ENCODE measurements at places on chromosomes 3 and 15. TPM values are rescaled to one million over a fixed set of nuclear protein-coding genes. Genes with fewer than 3 reads are reported as not detected.

PTPRG gene
- total RNA-seq, result 11.1 TPM

SI gene
- total RNA-seq, result not detected

KLF15 gene
- 3.4 TPM for total RNA-seq

AZI2 gene
- total RNA-seq, result 81.6 TPM

RASA2 gene
- 11.8 TPM for total RNA-seq

DNA sequence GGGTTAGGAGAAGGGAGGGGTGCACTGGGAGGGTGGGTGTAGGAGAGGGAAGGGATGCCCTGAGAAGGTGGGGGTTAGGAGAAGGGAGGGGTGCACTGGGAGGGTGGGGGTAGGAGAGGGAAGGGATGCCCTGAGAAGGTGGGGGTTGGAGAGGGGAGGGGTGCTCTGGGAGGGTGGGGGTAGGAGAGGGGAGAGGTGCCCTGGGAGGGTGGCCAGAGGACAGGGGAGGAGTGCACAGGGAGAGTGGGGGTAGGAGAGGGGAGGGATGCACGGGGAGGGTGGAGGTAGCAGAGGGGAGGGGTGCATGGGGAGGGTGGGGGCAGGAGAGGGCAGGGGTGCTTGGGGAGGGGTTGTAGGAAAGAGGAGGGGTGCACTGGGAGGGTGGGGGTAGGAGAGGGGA is 3.2 kb downstream of the TM4SF19 start:
- no peak for DNase-seq

DNA sequence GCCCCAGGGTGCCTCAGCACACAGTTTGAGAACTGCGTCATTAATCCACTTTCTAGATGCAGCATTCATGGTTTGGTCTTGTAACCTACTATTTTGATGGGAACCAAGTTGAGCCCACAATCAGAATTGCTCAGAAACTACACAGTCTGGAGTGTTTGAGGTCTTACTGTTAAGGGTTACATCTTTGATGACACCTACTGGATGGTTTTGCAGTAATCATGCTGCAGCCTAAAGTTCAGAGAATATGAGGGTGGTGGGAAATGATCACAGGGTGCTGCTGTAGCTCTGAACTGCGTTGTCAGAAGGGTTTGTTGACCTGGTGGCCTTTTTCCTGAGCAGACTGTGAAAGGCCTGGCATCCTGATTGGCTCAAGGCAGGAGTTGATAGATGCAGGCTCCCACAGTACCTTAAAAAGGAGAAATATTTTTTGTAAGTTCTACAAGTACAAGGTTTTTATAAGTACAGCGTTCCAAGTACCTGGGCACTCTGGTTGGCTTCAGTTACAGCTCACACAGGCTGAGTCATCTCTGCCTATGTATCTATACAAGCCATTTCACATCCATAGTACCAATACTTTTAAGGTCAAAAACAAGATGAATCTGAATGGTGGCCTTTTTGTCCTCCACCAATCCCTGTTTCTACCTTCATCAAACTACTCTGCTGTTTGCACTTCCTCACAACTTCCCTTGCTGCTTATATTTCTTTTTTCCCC is 60.5 kb upstream of the ACKR4 start:
- DNase-seq, result peak; percentile 27

- DNase-seq, result peak; percentile 53
These were observed 89.0 kb downstream of the IQSEC1 start for GRCh38 chr3:12984023-12984823.

DNA sequence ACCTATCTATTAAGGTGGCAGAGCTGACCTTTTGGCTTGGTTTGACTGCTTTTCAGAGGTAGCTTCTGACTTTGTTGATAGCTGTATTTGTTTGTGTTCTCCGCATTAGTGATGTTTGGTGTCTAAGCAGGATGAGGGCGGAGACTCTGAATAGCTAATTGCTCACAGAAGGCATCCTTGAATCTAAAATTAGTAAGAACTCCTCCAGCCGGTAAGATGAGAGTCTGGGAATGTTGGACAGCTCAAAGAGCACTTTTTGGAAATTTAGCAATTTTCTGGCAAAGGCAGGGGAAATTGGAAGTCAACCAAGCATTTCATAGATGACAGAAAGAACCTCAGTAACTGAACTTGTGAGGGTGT is 174.1 kb downstream of the KLHL25 start:
- DNase-seq, result peak; percentile 53

DNA sequence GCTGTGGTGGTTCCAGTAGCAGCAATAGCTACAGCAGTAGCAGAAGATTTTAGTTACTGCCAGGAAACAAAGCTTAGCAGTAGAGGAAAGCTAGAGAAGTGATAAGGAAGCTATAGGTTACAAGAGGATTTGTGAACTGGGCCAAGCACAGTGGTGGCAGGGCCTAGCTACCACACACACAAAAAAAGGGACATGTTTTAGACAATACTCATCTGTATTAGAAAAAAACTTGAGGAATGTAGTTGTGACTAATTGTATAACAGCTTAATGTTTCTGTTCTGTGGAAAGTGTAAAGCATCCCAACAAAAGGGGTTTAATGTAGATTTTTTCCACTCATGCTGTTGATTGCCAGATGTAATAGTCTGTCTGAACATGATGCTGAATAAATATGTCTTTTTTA is 29.9 kb upstream of the PFN2 start:
- DNase-seq, result peak; percentile 7

- DNase-seq, result no peak
These were observed 494.3 kb downstream of the SQOR start for GRCh38 chr15:46129145-46129544.

GRCh38 chr15:56763141-56763895 is 30.0 kb upstream of the ZNF280D start:
- no peak for DNase-seq

GRCh38 chr15:85318732-85319076 is 61.7 kb upstream of the AKAP13 start:
- no peak for DNase-seq

GRCh38 chr15:80020731-80021130 is 38.7 kb upstream of the ZFAND6 start:
- no peak for DNase-seq

DNA sequence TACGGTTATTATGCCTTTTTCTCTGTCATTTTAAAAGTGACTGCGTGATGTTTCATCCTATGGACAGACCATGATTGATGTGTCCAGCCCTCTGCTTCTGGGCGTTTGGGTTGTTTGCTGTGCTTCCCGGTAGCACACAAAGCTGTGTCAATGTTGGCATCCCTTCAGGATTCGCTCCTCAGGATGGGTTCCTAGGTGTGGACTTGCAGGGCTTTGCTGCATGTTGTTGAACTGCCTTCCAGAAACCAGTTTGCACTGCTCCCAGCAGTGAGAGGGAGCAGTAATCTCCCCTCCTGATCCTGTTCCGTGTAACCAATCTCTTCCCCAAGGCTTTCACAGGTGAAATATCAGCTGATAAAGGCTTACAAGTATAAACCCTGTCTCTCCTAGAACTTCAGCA is 787 bp downstream of the TRPM1 start:
- no peak for DNase-seq

DNA sequence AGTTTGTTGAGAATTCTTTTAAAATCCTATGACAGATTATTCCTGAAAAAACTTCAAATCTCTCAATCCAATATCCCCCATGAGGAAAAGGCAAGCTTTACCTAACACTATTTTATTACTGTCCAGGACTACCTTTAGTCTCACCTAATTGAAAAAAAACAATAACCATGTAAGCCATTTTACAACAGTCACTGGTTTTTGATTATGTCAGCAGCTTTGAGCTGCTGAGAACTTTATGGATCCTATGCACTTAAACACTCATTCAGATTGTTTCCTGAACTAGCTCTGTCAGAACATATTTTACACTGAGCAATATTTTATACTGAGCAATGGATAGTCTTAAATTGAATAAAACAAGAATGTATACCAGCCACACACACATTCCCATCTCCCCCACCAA is 79.9 kb downstream of the ZBBX start:
- DNase-seq, result no peak

- DNase-seq, result no peak
These were observed 89.5 kb upstream of the MANF start for GRCh38 chr3:51295625-51296024.

- no peak for DNase-seq
These were observed 42.2 kb upstream of the TJP1 start for GRCh38 chr15:29864501-29864900.

- DNase-seq, result no peak
These were observed 208.9 kb upstream of the TPM1 start for GRCh38 chr15:62833646-62834045.

DNA sequence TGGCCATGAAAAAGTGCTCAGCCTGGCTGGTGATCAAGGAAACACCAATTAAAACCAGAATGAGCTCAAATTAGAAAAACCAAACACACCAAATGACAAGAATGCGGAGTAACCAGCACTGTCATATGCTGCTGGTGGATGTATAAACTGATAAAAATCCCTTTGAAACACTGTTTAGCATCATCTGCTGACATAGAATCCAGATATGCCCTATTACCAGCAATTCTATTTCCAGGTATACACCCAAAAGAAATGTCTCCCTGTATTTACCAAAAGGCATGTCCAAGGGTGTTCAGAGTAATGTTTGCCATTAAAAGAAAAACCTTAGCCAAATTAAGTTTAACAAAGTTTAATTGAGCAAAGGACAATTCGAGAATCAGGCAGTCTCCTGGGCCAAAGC is 138.6 kb downstream of the FMN1 start:
- no peak for DNase-seq

DNA sequence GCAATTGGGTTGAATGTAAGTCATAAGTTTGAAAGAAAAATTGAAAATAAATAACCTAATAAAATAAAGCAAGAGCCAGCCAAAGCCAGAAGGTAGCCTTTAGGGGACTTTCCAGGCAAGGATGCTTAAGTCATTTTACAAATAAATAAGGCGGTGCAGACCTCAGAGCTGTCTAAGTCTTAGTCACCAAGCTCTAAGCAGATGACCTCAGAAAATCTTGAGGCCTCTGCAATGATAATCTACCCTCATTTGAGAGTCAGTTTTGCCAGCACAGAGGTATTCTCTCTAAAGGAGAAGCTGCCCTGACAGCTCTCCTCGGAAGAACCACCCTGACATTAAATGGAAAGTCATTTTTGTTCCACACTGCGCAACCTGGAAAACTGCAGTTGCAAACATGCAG is 113.9 kb downstream of the OXNAD1 start:
- DNase-seq, result peak; percentile 67

DNA sequence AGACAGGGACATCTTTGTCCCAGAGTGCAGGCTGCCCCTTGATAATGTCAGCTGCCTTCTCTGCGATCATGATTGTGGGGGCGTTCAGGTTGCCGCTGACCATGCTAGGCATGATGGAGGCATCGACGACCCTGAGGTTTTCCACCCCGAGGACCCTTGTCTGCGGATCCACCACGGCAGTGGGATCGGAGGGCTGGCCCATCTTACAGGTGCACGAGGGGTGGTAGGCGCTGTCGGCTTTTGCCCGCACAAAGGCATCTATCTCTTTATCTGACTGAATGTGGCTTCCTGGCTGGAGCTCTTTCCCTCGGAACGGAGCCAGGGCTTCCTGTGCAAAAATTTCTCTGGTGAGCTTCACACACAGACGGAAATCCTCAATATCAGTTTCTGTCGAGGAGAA is 28.4 kb downstream of the CHDH start:
- DNase-seq, result no peak

DNA sequence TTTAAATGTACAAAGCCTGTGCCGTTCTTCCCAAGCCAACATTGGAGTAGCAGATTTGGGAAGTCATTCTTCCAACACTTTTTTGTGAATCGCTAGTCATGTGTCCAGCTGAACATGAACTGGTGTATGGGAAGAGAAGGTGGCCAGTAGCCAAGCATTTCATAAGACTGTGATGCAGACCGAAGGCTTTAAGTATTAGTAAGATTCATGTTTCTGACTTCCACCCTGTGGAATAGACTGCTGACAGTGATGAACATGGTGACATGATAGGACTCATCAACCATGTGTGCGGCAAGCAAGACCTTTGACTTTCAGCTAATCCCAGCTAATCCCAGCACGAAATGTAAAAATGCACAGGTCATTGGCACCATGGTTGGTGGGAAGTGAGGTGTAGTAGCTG is 48.3 kb upstream of the THSD4 start:
- DNase-seq, result peak; percentile 75

Measured in bronchial epithelial cell (primary cell).